Hypothalamus (tissue), 51 donors: ENCODE measurements at places on chromosomes 1 and 21.

GRCh38 chr1:178564783-178565180 lies 51.9 kb downstream of the TEX35 start:
- no peak for DNase-seq

DNA sequence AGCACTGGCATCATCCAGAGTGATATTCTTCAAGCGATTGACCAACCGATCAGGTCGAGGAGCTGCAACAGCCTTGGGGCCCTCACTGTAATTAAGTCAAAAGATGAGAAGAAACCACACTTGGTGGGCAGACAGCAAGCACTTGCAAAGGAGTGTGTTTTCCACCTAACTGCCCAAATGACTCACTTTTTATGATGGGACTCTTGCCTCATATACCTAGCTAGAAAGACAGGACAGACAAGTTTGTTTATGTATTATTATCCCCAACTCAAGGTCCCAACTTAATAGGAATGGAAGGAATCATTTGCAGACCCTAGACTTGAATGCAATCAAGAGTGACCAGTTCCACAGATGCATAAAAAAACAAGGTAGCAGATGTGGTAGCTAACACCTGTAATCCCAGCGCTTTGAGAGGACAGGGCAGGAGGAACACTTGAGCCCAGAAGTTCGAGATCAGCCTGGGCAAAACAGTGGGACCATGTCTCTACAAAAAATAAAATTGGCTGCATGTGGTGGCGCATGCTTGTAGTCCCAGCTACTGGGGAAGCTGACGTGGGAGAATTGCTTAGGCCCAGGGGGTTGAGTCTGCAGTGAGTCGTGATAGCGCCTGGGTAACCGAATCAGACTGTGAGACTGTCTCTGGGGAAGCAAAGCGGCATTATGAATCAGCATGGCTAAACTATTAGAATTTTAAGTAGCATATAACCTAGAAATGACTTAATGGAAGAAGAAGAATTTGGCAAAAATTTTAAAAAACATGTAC lies 2.3 kb upstream of the NRAS start:
- DNase-seq: no peak

DNA sequence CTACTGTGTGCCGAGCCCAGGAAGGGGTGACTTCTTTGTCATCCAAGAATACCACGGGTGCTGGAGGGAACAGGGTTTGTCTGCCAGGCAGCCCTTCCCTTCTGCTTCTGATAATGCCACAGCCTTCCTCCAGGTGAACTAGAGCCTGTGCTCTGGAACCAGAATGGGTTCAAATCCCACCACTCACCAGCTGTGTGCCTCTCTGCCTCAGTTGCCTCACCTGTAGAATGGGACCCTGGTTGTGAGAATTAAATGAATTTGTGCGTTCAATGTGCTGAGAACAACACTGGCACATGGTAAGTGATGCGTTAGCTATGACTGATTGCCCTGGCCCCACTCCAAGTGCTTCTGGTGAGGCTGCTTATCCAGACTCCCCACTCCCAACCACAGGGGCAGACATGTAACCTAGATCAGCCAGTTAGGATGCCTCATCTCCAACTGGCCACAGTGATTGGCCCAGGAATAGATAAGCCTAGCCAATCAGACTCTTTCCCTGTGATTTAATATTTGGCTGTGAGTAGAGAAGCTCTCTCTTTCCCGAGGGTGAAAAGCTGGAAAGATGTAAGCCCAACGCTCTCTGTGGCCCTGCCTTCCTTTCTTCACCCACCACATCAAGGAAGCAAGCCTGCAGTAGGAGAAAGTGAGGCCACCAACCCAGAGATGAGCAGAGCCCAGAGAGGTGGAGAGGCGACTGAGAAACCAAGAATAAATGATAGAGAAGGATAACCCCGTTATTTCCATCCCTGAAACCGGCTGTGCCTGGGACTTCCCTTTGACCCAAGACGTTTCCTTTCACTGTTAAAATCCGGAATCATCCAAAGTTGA lies 20.8 kb upstream of the LAPTM5 start:
- no peak for DNase-seq

GRCh38 chr1:232766241-232766890 lies 38.9 kb upstream of the MAP10 start:
- DNase-seq: no peak
